ENCODE measurements at places on chromosomes 12 and 14. TPM values are rescaled to one million over a fixed set of nuclear protein-coding genes. Genes with fewer than 3 reads are reported as not detected.

VRTN gene
- total RNA-seq, result not detected

TIGAR gene
- 14.4 TPM for total RNA-seq

CACNA1C gene
- 0.12 TPM for total RNA-seq

GRCh38 chr14:61491876-61492434 lies 170.6 kb downstream of the PRKCH start:
- no peak overlapping the region for H3K4me3 ChIP-seq
- peaks cover 57% of the 10 kb centered on the region for H3K36me3 ChIP-seq
- DNase-seq, result no peak
- H3K4me1 ChIP-seq, result peaks cover 35% of the 10 kb centered on the region
- H3K27me3 ChIP-seq, result no peaks in the 10 kb centered on the region

DNA sequence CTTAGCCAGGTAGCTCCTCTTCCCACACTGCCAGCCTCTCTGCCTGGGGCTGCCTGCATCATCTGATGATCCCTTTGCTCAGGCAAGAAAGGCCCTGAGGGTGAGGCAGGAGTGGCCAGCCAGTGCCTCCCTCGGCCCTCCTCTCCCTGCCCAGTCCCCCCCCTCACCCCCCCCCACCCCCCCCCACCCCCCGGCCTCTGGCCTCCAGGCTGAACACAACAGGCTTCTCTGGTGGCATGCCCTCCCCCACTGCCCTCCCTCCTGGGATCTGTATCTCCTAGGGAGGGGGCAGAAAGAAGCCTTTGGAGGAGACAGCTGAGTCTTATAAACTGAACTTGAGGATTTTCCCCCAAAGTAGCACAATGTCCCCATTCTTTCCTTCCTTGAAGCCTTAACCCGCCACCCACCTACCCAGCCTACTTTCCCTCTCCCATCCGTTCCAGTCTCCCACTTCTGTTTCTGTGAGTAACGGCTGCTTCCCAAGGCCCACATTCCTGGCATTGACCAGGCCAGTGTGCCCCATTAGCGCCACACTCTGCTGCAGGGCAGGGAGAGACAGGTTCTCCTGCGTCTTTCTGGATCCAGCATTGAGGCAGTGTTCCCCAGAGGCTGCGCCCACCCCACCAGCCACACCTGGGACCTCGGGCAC lies 82.1 kb downstream of the B4GALNT3 start:
- DNase-seq, result no peak
- H3K36me3 ChIP-seq, result no peaks in the 10 kb centered on the region
- peak overlapping the region; percentile 2 for H3K27ac ChIP-seq

- H3K27ac ChIP-seq, result no peak overlapping the region
- peaks cover 6% of the 10 kb centered on the region for H3K27me3 ChIP-seq
- H3K4me3 ChIP-seq, result no peak overlapping the region
- DNase-seq, result no peak
- H3K36me3 ChIP-seq, result no peaks in the 10 kb centered on the region
Measured at GRCh38 chr12:5582541-5582940, 150.6 kb downstream of the NTF3 start.

- peaks cover 9% of the 10 kb centered on the region for H3K4me1 ChIP-seq
- H3K27me3 ChIP-seq, result peaks cover 43% of the 10 kb centered on the region
- DNase-seq, result peak; percentile 32
Measured at GRCh38 chr12:57611108-57611826, at the start of gene ARHGEF25. Gene ARHGEF25 (plus strand): TSS chr12:57611435. CDS start chr12:57611895, 460 bp downstream.

GRCh38 chr12:100904270-100904669 lies 109.7 kb downstream of the ANO4 start:
- no peak overlapping the region for H3K4me3 ChIP-seq
- no peaks in the 10 kb centered on the region for H3K4me1 ChIP-seq
- DNase-seq, result no peak
- H3K27me3 ChIP-seq, result no peaks in the 10 kb centered on the region
- H3K36me3 ChIP-seq, result no peaks in the 10 kb centered on the region

DNA sequence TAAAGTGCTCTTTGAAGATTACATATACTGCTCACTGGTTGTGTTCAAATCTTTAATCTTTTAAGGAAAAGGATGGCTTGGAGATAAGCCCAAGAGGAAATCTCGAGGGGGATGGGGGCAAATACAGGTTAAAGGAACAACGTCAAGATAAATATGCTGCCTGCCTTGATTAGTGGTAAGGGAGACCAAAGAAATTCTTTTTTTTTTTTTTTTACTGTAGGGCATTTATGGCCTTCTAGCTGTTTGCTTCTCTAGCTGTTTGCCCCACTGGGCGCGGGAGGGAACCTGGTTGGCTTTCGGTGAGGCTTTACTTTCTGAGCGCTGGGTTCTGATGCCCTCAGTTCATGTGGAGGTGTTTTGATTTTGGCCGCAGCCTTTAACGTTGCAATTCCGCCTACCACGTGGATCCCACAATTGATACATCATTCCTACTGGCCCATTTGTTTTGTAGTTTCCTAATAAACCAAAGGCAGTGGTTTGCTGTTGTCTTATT lies 5.7 kb downstream of the CCND2 start:
- peak overlapping the region; percentile 20 for H3K4me3 ChIP-seq
- DNase-seq, result no peak
- H3K27me3 ChIP-seq, result no peaks in the 10 kb centered on the region
- H3K4me1 ChIP-seq, result peaks cover 74% of the 10 kb centered on the region

DNA sequence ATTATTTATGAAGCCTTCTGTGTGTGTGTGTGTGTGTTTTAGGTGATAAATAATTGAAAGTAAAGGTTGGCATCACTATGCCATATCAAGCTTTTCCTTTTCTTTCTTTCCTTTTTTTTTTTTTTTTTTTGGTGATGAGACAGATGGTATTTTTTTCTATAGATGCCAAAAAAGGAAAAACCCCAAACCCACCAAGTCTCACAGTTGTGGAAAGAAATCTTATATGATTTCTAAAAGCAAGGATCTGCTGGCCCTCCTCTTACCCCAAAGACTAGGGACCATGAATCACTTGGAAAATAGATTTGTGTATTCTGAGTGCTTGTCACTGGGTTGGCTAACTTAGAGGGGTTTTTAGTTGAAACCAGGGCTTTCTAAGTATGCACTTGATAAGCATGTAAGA lies 181.3 kb downstream of the TMEM117 start:
- DNase-seq, result no peak
- H3K36me3 ChIP-seq, result no peaks in the 10 kb centered on the region
- H3K27me3 ChIP-seq, result no peaks in the 10 kb centered on the region
- no peaks in the 10 kb centered on the region for H3K4me1 ChIP-seq
- H3K27ac ChIP-seq, result no peak overlapping the region

DNA sequence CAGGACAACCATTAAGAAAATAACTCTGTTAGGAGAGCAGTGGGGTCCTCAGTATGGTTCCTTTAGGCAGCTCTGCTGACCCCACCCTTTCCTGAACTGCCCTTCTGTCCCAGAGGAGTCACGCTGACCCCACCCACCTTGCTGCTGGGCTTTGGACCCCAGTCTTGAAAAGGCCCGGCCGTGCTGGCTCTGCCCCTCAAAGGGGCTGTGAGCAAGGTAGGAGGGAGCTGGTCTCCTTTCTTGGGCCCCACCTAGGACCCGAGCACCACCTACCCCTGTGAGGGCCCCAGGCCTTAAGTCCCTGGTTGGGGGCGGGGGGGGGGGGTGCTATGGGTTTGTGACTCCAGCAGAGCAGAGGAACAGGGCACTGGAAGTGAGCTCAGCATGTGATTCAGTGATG lies 171.1 kb downstream of the MON2 start:
- H3K36me3 ChIP-seq, result no peaks in the 10 kb centered on the region
- H3K27me3 ChIP-seq, result peaks cover 33% of the 10 kb centered on the region
- H3K4me1 ChIP-seq, result peaks cover 17% of the 10 kb centered on the region
- no peak for DNase-seq
- no peak overlapping the region for H3K4me3 ChIP-seq
- H3K27ac ChIP-seq, result no peak overlapping the region

- no peak for DNase-seq
- no peak overlapping the region for H3K4me3 ChIP-seq
- no peak overlapping the region for H3K27ac ChIP-seq
- H3K36me3 ChIP-seq, result no peaks in the 10 kb centered on the region
- H3K27me3 ChIP-seq, result peaks cover 14% of the 10 kb centered on the region
Measured at GRCh38 chr12:24905431-24905830, 43.5 kb downstream of the BCAT1 start.

DNA sequence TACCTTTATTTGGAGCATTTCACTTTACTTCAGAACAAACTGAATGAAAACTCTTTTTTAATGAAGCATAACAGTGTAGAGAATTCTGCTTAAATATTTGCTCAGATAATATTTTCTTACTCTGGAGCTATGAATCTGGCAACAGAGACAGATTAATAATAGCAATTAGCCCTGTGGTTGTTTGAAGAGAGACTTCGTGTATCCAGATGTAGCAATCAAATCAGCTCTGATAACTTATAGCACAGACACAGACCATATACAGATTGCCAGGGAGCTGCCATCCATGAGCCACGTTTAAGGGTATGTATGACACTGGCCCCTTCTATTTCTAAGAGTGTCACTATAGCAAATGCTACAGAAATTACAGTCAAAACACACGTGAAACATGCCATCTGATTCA lies 146.6 kb downstream of the EXOC5 start:
- H3K27me3 ChIP-seq, result peaks cover 11% of the 10 kb centered on the region
- H3K27ac ChIP-seq, result no peak overlapping the region
- no peaks in the 10 kb centered on the region for H3K4me1 ChIP-seq
- H3K36me3 ChIP-seq, result no peaks in the 10 kb centered on the region
- H3K4me3 ChIP-seq, result no peak overlapping the region

GRCh38 chr12:3178671-3179313 lies 101.6 kb downstream of the TSPAN9 start:
- no peak overlapping the region for H3K27ac ChIP-seq
- H3K4me1 ChIP-seq, result no peaks in the 10 kb centered on the region
- DNase-seq, result no peak
- peaks cover 16% of the 10 kb centered on the region for H3K27me3 ChIP-seq
- H3K4me3 ChIP-seq, result no peak overlapping the region
- H3K36me3 ChIP-seq, result no peaks in the 10 kb centered on the region

Measured in activated CD4-positive, alpha-beta T cell treated with anti-CD3 and anti-CD28 coated beads, Interleukin-2, amount 10 ng/mL, durations not matched to agents 7 days and 5 days (primary cell).